ENCODE measurements at places on chromosomes 7 and 10.

DNA sequence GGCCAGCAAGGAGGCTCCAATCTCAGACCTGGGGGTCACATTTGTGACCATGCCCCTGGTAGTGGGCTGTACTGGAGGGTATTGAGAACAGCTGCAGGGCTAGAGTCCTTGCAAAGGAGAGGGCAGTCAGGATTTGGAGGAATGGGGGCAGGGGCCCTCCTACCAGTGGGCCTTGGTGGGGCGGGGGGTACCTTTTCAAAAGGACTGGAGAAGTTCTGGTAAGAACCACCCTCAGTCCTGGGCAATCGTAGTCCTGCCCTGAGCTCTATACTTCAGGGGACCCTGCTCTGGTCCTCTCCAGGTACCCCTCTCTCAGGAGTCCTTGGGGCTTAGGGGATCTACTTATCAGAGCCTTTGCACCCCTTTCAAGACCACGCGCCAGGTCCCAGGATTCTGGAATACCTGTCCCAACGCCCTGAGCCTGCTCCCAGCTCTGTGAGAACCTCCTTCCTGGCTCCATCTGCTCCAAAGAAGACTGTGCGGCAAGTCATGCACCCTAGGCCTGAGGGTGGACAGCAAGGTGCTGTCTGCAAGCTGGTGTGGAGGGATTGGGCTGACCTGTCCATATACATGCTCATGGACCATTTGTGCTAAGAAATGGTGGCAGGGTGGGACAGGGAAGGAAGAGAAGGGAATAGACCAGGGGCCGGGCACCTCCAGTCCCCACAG lies 134.1 kb upstream of the EEPD1 start:
- no peak for DNase-seq

DNA sequence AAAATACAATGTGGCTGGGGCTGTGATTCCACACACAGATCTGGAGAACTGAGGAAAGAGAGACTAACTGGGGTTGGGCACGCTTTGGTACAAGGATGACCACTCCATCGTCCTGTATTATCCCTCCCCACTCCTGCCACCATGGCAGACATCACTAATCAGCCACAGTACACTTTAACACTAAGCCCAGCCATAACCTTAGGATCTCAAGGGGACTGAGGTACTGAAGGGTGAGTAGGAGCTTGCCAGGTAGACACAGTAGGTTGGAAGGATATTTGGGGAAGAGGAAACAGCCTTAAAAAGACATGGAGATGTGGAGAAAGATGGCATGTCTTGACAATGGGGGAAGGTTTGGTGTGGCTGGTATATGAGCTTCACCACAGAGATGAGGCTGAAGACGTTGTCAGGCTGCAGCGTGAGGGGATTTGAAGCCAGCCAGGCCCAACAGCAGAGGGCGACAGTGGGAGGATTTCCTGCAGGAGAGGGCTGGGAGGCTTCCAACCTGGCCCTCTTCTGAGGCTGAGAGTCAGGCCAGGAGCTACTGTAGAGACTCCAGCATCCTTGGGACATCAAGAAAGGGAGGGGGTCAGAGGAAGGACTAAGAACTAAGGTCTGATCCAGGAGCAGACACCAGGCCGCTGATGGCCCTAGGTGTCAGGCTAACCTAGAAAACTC lies 58.6 kb upstream of the COL13A1 start:
- DNase-seq: peak; percentile 40

DNA sequence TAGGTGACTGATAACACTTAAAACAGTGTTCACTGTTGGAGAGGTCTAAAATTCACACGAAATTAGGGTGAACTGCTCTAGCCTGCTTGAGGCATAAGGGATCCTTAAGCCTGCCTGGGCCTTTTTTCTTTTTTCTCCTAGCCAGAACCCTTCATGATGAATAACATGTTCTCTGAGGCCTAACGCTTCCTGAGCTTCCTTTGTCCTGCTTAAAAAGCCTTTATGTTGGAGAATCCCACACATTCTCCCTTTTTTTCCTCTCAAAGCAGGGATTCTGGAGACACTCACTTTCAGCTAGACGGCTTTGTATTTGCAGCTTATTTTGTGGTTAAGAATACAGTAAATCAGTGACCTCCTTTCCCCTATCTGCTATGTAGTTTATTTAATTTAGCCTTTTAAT lies 354.7 kb upstream of the PHF14 start:
- no peak for DNase-seq

DNA sequence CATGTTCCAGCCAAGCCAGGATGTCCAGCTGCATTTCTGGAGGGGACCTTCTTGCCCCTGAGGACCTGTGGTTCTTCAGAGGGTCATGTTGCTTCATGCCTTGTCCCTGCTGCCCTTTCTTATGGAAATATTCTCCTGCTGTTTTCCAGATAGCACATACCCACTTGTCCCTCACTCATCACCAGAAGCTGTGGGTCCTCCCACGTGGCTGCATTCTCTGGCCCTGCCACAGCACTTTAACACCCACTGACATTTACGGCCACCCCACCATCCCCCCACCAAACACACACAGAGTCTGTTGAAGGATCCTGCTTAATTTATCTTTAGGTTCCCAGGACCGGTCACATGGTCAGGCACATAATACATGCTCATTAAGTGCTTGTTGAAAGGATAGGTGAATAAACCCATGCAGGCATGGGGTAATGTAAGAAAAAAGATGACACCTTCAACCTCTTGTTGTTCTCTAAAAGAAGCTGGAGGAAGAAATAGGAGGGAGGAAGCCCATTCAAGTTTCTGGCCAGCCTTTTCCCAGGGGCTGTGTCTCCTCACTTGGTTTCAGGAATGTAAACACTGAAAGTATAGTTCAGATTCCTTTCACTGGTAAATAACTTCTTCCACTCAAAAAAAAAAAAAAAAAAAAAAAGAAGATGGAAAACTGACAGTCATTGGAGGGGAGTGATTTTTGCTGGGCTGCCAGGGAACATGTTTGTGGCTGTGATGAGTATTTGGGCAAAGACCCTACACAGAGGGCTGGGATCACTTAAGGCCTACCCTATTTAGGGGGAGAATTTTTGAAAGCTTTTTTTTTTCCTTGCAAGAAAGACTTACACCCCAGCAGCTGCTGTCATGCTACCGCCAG lies 19.8 kb upstream of the BMPER start:
- DNase-seq: no peak

DNA sequence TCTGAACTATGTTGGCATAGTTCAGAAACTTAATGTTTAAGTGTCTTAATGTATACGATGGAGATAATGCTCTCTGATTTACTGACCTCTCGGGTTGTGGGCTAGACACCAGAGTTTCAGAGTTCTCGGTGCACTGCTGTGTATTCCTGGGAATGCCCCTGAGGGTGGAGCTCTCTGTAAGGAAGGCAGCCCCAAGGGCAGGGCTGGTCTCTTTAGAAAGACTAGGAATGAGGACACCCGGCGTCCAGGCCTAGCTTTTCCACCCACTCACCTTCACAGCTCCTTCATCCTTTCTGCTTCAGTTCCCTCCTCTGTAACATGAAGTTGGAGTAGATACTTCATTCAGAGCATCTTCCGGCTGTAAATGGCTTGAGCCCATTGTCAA lies 536.6 kb upstream of the GALNT17 start:
- DNase-seq: no peak

DNA sequence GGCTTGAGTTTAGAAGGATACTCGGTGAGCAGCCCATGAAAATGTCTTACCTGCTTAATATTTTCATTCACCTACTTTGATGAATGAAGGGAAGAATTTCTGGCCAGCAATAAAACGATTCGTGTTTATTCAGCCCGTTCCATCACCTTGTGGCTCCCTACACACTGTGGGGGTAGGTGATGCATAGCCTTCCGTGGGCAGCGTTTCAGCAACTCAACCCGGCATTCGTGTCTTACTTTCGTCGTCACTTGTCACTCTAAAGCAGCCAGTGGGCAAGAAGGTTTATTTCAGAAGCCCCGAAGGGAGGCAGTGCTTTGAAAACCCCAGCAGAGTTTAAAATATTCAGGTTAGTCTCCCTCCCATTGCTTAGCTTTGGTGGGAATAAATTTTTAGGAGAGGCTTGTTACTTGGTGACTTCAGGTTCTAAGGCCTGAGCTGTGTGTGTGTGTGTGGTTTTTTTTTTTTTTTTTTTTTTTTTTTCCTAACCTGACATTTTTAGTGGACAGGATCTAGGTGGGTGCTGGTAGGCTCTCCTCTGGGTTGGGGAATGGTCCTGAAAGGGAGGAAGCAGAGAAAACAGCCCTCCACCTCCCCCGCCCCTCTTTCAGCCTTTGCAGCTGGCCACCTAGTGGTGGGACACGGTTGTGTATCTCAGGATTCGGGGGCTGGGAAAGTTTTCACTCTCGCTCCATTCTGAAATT lies 1.8 kb downstream of the GRK5 start:
- DNase-seq: peak; percentile 71

DNA sequence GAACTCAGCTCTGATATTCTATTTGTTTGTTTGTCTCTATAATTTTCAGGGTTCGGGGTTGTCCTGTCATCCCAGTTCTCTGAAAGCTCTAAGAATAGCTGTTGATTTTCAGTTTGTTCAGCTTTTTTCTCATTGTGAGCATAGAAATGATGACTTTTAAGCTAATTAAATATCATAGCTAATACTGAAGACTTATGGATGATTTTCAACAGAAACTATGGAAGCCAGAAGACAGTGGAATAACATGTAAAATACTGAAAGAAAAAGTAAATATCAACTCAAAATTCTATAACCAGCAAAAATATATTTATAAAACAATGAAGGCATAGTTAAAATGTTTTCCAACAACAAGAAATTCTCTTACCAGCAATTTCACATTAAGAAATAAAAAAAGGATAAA lies 96.4 kb upstream of the ETV1 start:
- no peak for DNase-seq

GRCh38 chr7:132508724-132509353 lies 67.4 kb downstream of the PLXNA4 start:
- DNase-seq: no peak

- DNase-seq: no peak
Measured at GRCh38 chr7:98297626-98298286, 16.3 kb downstream of the BRI3 start.

DNA sequence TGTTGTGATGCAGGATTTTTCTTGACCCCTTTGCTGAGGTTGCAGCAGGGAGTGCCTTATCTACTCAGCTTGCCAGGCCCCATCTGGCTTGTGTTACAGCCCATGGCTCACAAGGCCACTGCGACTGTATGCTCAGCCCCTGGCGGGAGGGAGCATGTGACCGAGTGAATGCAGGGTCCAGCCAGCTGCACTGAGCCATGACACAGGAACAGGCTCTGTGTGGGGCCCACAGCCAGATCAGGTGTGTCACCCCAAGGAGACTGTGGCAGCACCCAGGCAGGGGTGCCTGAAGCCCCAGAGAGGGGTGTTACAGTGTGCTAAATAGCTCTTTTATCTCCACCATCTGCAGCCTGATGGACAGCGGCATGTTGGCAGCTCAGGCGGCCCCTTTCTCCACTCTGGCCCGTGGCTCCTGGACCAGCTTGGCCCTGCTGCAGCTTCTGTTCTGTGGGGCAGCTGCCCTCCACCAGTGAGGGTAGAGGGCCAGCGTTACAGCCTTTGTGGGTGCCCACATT lies 2.6 kb upstream of the PCBD1 start:
- no peak for DNase-seq

DNA sequence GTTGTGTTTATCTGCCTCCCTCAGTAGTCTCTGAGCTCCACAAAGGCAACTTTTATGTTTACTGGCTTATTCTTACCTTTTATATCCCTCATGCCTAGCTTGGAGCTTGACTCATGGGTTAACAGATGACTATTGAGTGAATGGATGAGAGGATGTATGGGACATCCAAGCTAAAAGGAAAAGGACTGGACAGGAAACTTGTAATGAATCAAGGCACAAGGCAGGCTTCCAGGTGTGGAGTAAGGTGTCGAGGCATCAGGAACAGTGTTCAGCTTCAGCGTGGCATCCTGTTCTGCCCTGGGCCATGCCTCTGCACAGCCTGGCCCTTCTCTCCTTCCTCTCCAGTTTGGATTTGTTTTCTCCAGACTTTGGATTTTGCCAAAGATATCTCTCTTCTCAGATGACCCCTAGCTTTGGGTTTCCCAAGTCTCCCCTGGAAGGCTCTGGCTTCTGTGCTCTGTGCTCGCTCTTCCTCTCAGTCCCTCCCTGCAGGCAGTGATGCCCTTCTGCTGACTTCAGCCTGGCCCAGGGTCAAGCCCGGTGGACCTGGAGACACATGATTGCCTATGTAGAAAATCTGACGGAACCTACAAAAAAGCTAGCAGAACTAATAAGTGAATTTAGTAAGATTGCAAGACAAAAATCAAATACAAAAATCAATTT lies 367.3 kb downstream of the CXCL12 start:
- DNase-seq: no peak

- no peak for DNase-seq
Measured at GRCh38 chr10:119407254-119407777, 135.2 kb downstream of the RGS10 start.

DNA sequence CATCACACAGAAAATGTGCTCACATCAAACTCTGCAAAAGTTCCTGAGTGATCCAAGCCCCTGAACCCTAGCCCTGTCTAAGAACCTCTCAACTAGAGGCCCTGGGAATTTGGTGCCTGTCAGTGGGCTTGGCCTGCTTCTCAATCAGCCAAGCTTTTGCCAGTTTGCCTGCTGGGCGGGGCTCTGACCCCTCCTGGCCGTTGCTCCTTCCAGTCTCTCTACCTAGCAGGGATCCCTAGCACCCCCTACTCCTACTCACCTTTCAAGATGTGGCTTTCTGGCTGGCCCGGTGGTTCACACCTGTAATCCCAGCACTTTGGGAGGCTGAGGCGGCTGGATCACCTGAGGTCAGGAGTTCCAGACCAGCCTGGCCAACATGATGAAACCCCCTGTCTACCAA lies 2.1 kb downstream of the KLRG2 start:
- DNase-seq: no peak

GRCh38 chr7:123635551-123636359 lies 19.9 kb upstream of the LMOD2 start:
- DNase-seq: peak; percentile 30

GRCh38 chr10:95303535-95303934 lies 12.7 kb upstream of the PDLIM1 start:
- peak; percentile 30 for DNase-seq

- peak; percentile 27 for DNase-seq
Measured at GRCh38 chr7:85070967-85071628, 115.8 kb downstream of the SEMA3D start.

DNA sequence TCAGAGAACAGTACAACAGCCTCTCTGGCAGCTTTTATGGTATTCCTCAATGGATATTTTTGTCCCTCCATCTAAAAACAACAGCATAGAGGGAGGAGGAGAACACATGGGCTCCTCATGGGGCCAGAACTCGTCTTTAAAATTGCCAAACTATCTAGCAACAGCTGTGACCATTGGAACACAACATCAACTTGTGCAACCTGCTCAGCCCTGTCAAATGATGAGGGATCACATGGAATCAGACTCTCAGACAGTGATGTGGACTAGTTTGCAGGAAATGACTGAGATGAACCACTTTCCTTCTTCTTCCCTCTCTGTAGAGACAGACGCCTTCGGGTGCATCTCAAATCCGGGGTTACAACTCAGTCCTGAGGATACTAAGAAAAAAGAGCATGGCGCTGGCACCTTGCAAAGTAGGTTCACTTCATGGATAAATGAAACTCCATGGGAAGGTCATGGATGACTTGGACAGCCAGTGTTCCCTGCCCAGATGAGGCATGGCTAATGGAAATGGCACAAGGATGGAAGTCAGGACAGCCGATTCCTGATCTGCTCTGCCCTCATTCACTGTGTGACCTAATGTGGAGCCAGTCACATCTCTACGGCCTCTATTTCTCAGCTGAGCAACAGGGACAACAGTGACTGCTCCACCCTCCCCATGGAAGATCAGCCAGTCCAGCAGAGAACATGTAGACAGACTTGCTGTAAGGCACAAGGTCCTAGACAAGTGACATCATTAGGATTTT lies 24.6 kb upstream of the DGKI start:
- DNase-seq: no peak
